GM19239 (cell line): ENCODE measurements at places on chromosomes 1 and 21.

GRCh38 chr21:34065027-34065426 lies 8.4 kb upstream of the MRPS6 start:
- no peak for DNase-seq

- DNase-seq: no peak
Observed at GRCh38 chr1:88462488-88463261, 221.4 kb upstream of the PKN2 start.

DNA sequence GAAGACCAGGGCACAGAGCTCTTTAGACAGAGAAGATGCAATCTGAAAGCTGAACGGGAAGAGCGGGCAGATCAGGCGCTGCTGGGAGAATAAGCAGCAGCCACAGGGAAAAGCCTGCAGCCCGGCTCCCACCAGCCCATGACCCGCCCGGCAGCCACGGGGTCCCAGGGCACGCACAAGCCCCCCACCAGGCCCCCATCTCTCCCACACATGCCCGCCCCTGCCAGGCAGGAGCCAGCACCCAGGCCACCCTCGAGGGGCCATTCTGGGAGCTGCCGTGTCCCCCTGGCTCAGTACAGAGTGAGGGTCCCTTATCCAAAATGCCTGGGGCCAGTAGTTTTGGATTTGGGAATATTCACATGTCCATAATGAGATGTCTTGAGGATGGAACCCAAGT lies 16.3 kb downstream of the SLC19A1 start:
- no peak for DNase-seq

DNA sequence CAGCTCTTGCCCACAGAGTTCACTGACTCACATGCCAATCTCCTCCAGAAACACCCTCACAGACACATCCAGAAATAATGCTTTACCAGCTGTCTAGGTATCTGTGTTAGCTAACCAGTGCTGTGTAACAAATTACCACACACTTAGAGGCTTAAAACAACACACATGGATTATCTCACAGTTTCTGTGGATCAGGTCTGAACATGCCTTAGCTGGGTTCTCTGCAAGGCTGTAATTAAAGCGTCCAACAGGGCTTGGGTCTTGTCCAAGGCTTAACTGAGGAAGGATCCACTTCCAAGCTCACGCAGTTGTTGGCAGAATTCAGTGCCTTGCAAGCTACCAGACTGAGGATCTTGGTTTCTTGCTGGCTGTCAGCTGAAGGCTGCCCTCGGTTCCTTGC lies 92.5 kb upstream of the RGS4 start:
- DNase-seq: no peak

GRCh38 chr1:201585901-201586300 lies 47.0 kb downstream of the NAV1 start:
- DNase-seq: no peak

GRCh38 chr1:29920316-29920715 lies 684.0 kb downstream of the PTPRU start:
- DNase-seq: no peak

DNA sequence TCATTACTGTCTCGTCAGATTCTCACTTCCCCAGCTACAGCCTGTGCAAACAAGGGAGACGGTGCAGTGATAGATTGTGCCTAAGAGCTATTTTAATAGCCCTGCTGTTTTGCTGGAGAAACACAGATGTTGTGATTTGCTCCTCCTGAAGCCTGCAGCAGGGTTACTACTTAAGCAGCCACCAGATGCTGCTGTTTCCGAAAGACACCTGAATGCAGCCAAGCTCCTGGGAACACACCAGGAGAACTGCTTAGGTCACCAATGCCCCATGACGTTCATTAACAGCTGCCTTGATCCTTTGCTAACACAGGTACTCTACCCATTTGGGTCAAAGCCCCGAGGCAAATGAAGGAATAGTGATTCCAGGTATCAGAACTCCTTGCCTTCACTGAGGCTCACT lies 411.8 kb upstream of the DAB1 start:
- DNase-seq: no peak

- no peak for DNase-seq
Observed at GRCh38 chr21:42571391-42572150, 57.9 kb downstream of the SLC37A1 start.

- no peak for DNase-seq
Observed at GRCh38 chr1:66374561-66375111, 159.3 kb upstream of the SGIP1 start.

DNA sequence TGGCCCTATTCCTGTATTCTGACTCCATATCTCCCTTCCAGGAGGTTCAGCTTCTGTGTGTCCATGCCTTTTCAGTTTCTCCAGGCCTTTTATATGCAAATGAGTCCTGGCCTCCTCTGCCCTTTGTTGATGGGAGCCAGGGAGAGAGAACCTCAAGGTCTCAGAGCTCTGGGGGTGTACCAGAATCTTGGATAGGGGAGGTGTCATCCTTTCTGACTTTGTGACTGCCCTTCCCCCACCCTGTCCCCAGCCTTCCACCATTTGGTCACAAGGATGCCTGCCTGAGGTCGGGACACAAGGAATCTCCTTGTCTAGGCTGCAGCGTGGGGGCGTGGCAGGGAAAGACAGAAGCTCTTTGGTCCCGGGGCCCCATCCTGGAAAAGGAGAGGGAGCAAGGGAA lies 18.6 kb downstream of the LURAP1 start:
- no peak for DNase-seq

DNA sequence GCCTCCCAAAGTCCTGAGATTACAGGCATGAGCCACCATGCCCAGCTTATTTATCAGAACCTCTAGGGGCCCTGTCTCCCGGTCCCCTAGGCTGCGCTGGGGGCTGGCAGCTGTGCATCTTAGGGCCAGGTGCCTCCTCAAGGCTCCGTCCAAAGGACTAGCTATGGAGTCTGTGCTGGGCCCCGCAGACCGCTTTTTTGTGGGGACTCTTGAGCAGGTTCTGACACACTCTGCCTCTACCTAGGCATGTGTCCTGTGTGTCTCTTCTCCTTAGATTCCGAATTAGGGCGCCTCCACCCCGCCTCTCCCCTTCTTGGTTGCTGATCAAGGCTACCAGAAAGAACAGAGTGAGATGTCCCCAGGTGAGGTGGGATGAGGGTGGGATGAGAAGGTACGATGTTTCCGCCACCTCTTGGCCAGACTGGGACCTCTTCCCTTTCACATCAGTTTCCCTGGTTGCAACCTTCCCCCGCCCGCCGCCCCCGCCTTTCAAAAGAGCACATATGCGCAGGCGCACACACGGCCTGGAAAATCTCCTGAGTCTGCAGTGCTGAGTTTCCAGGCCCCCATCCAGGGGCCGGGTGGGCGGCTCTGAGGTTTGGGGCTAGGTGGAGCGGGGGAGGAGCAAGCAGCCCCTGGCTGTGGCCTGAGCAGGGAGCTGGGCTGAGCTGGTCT lies 5.0 kb upstream of the PTPN7 start:
- DNase-seq: no peak

DNA sequence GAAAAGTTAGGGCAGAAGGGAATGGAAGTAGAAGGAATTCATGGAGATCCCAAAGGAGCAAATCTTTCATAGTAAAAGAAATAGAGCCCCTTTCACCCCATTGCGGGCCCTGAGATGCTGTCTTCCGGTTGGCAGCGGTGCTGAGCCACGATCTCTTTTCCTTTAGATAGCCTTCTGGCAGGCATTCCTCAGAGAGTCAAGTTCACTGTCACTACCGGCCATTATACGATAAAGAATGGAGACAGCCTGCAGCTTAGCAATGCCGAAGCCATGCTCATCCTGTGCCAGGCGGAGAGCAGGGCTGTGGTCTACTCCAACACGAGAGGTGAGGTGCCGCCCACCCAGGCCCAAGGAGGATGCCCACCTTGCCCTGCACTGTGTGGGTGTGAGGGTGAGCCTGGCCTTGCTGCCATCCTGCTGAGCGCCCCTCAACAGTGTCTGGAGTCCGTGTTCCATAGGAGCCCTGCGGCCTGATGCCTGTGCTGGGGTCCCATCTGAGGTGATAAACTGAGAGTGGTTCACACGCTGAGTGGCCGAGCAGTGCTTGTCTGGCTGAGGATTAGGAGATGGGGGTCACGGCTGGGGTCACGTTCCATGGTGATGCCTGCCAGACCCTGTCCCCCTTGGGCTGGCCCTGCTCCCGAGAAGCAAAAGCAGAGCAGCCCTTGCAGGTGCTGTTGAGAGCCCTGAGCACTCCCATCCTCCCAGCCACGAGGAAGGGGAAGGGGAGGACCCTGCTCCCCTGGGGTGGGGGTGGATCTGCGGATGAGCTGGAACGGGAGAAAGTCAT lies 20.4 kb upstream of the PWP2 start:
- DNase-seq: no peak

- DNase-seq: no peak
Observed at GRCh38 chr21:34736116-34736874, 67.5 kb downstream of the CLIC6 start.

DNA sequence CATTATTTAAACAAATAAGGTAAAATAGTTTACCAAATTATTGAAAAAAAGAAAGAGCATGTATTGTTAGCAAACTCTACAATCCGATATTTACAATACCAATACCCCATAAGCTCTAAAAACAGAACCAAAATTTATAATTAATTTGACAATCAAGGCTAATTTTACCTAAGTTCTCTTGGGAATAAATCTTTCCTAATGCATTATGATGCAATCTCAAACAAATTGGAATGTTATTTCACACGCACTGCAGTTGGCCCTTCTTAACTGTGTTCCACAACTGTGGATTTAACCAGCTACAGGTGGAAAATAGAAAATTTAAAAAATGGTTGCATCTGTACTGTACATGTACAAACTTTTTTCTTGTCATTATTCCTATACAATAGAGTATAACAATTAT lies 300.1 kb downstream of the BRINP3 start:
- DNase-seq: no peak

GRCh38 chr1:16161717-16162116 lies 5.8 kb upstream of the EPHA2 start:
- DNase-seq: no peak

GRCh38 chr1:111399792-111400610 lies 27.5 kb downstream of the OVGP1 start:
- DNase-seq: peak; percentile 17

GRCh38 chr1:5976726-5977493 lies 15.3 kb downstream of the NPHP4 start:
- DNase-seq: no peak

DNA sequence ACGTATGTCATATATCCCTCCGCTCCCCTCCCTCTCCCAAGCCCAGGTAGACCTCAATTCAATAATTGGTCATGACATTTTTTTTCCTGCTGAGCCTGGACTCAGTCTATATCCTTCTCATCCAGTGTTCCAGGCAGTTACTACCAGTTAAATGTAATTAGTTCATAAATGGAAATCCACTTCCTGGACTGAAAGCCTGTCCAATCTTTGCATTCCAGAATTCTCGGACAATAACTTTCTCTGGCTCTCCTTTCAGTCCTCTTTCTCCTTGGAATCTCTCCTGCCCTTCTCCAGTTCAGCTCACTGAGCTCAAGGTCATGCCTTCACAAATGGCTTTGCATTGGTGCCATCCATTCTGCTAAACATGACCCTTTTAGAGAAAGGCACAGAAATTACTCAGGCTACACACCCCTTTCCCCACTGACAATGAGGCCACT lies 34.8 kb downstream of the VWA5B1 start:
- no peak for DNase-seq

DNA sequence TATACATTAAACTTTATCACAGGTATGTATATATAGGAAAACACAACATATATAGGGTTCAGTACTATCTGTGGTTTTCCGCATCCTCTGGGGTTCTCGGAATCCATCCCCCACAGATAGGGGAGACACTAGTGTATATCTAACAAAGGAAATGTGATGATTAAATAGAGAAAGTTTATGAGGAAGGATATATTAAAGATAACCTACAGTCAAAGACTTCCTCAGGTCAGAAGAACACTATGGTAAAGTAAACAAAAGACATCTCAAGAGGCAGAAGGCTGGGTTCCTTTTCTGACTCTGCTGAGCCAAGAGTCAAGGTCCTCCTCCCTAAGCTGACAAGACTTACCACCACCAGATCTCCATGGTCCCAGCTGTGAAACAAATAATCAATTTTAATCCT lies 12.1 kb downstream of the USP24 start:
- DNase-seq: no peak
